Placental pericyte (primary cell): ENCODE measurements at places on chromosomes 1 and 21. TPM values are rescaled to one million over a fixed set of nuclear protein-coding genes. Genes with fewer than 3 reads are reported as not detected.

The CFAP107 gene
- total RNA-seq: not detected in 2 replicates

The HUNK gene
- total RNA-seq: 0.43 TPM in 1 of 2 replicates, not detected in the other

The SYT11 gene
- total RNA-seq: 15.8 and 29.3 TPM in 2 replicates

The BARHL2 gene
- not detected in 2 replicates for total RNA-seq

The PPIAL4G gene
- total RNA-seq: under 0.01 TPM in 1 of 2 replicates, not detected in the other

The OSCP1 gene
- 8.0 and 8.3 TPM in 2 replicates for total RNA-seq

The RASAL2 gene
- total RNA-seq: 22.3 and 29.2 TPM in 2 replicates

The IGSF3 gene
- under 0.01 and 1.1 TPM in 2 replicates for total RNA-seq

The HORMAD1 gene
- 0.14 and 2.4 TPM in 2 replicates for total RNA-seq

The NTRK1 gene
- total RNA-seq: not detected in 2 replicates

The S100A6 gene
- 353 and 608 TPM in 2 replicates for total RNA-seq

The DAB1 gene
- not detected in 2 replicates for total RNA-seq

The SLAMF6 gene
- total RNA-seq: not detected in 2 replicates

The OR2T33 gene
- total RNA-seq: not detected in 2 replicates

The KRTAP21-2 gene
- total RNA-seq: not detected in 2 replicates

The FCMR gene
- total RNA-seq: 4.3 and 7.7 TPM in 2 replicates

The TRIM46 gene
- total RNA-seq: 4.4 and 8.7 TPM in 2 replicates

The ZBTB21 gene
- 18.4 and 22.8 TPM in 2 replicates for total RNA-seq

The FLG gene
- not detected in 2 replicates for total RNA-seq

The MPZL1 gene
- total RNA-seq: 164 and 190 TPM in 2 replicates

The CD52 gene
- not detected in 2 replicates for total RNA-seq

The UTP25 gene
- 11.4 and 20.6 TPM in 2 replicates for total RNA-seq

The NCDN gene
- 36.4 and 39.4 TPM in 2 replicates for total RNA-seq

The OR2T35 gene
- total RNA-seq: not detected in 2 replicates

The LRRC53 gene
- not detected in 2 replicates for total RNA-seq

The ABCD3 gene
- total RNA-seq: 18.8 and 36.9 TPM in 2 replicates

The ARHGAP30 gene
- total RNA-seq: under 0.01 TPM in 1 of 2 replicates, not detected in the other

The S100A3 gene
- total RNA-seq: 2.4 and 14.2 TPM in 2 replicates

The LAPTM5 gene
- 0.43 TPM in 1 of 2 replicates, not detected in the other for total RNA-seq

The SMPDL3B gene
- total RNA-seq: 0.22 TPM in 1 of 2 replicates, not detected in the other

The SLC1A7 gene
- 0.14 and 3.7 TPM in 2 replicates for total RNA-seq

The SLC27A3 gene
- total RNA-seq: 6.7 and 15.3 TPM in 2 replicates

The RAB7B gene
- total RNA-seq: 0.66 and 2.4 TPM in 2 replicates

The CR2 gene
- not detected in 2 replicates for total RNA-seq

The VSIG8 gene
- 0.22 and 0.43 TPM in 2 replicates for total RNA-seq

The KRTAP19-6 gene
- total RNA-seq: not detected in 2 replicates

The SLAMF8 gene
- total RNA-seq: 0.72 TPM in 1 of 2 replicates, not detected in the other

The RCC1 gene
- total RNA-seq: 21.9 and 40.5 TPM in 2 replicates

The TSPAN2 gene
- not detected in 2 replicates for total RNA-seq

The ST6GALNAC5 gene
- total RNA-seq: 7.3 and 20.6 TPM in 2 replicates

The KRTAP21-3 gene
- total RNA-seq: not detected in 2 replicates

The RPS8 gene
- 982 and 1,269 TPM in 2 replicates for total RNA-seq

The KPRP gene
- not detected in 2 replicates for total RNA-seq

The FMN2 gene
- total RNA-seq: 2.6 and 5.4 TPM in 2 replicates

The SF3B4 gene
- 15.1 and 21.0 TPM in 2 replicates for total RNA-seq
